ENCODE measurements at places on chromosomes 1 and 21.

DNA sequence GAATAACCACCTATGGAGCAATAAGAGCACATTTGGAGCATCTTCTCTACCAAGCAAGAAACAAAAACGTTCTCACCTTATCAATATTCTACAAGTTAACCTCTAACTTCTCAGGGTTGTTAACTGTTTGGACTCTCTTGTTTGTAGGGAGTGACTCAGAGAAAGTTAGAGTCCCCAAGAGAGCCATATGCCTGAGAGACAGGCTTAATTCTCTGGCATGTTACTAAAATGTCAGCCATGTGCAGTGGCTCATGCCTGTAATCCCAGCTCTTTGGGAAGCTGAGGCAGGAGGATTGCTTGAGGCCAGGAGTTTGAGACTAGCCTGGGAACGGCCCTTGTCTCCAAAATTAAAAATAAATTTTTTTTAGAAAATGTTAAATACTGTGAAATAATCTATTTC lies 4.2 kb upstream of the HENMT1 start:
- DNase-seq: no peak

GRCh38 chr1:206911064-206911663 lies 10.6 kb downstream of the FCMR start:
- DNase-seq: no peak

GRCh38 chr21:15562748-15563147 lies 167.0 kb upstream of the USP25 start:
- no peak for DNase-seq

DNA sequence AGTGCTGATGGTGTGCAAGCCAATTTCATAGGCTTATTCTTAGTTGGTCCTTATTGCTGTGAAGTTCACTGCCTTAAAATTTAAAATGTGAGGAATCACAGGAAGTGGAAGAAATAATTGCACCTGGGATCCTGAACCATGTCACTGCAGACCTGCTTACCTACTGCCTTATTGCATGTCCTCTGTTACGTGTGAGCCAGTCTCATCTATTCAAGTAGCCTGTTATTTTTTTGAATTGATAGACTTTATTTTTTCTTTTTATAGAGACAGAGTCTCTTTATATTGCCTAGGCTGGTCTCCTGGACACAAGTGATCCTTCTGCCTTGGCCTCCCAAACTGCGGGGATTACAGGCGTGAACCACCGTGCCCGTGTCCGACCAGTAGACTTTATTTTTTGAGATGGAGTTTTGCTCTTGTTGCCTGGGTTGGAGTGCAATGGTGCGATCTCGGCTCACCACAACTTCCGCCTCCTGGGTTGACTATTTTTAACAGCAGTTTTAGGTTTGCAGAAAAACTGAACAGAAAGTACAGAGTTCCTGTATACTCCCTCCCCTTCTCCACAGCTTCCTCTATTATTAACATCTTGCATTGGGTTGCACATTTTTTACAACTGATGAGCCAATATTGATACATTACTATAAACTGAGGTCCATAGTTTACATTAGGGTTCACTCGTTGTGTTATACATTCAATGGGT lies 14.0 kb upstream of the DISC1 start:
- no peak for DNase-seq

DNA sequence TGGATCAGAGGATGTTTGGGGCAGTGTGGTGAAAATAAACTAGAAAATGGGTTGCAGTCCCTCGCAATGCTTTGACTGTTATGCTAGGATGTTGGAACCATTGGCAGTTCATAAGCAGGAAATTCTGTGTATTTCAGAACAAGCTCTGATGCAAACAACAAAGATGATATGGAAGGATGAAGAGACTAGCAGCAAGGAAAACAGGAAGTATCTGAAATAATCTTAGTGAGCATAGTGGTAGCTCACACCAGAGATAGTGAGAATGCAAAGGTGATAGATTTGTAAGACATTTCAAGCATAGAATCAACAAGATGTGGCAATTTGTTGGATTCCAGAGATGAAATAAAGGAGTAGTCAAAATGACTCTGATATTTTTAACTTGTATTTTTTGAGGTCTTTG lies 11.1 kb upstream of the RCC1 start:
- DNase-seq: no peak

DNA sequence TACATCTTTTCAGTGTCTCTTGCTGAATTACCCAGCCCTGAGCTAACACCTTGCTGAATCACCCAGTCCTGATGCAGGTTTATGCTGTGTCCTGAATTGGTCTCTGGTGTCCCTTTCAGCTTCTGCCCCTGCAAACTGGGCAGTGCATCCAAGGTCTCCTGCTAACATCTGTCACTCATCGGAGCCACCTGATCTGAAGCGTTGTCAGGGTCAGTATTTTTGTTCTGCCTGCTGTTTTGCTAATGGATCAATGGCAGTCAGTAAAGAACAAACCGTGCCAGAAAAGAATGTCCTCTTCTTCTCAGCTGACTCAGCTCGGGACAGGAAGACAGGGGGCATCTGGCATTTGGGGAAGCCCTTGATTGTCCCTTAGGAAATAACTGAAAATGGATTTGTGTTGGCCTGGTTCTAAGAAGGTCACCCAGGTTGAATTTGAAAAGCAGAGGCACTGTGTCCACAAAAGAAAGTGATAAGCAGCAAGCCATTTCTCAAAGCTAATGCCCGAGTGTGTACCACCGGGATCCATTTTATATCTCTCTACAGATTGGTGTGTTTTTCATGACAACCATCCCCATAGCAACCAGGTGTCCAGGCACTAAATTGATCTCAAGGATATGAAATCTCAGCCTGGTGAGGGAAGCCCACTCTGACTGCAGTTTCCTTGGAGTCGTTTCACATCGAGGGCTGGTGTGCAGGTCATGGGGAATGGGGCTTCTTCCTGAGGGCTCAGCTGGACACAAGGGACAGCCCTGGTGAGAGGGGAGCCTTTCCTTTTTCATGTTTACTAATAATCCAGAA lies 109.7 kb upstream of the IRF2BP2 start:
- no peak for DNase-seq

DNA sequence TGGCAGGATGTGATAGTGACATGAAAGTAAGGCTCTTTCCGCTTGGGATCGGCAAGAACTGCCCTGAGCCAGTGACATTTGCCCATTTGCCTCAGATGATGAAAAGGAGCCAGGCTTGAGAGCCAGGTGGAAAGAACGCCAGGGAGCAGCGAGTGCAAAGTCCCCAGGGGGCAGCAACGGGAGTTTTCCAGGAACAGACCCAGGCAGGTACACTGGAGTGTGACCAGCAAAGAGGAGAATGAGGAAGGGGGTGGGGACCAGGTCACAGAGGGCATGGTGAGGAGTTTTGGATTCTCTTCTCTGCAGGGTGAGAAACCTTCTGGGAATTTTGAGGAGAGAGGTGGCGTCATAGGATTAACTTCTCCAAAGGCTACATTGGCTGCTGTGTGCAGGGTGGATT lies 10.8 kb upstream of the ETS2 start:
- DNase-seq: no peak

DNA sequence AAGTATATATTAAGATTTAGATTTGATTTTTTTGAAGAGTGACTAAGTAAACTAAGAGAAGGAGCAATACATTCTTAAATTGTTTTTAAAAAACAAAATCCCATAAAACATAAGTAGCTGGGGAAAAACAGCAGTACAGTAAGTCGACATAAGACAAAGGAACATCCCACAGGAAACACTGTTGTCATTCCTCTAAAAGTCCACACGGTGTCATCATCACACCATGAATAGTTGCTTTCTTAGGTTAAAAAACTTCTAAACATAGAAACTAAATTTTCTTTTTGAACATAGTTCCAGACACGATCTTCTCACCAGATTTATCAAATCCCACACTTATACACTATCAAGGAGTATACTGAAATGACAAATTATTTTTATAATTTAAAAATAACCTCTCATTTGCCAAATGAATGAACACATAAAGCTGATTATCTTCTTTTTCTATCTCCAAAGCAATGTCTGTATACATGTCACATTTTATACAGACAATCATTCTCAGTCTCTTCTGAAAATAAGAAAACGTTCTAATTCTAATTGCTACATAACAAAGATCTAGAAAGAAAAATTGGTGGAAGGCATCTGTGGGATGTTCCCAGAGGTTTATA lies 15.8 kb downstream of the ODF2L start:
- DNase-seq: no peak

DNA sequence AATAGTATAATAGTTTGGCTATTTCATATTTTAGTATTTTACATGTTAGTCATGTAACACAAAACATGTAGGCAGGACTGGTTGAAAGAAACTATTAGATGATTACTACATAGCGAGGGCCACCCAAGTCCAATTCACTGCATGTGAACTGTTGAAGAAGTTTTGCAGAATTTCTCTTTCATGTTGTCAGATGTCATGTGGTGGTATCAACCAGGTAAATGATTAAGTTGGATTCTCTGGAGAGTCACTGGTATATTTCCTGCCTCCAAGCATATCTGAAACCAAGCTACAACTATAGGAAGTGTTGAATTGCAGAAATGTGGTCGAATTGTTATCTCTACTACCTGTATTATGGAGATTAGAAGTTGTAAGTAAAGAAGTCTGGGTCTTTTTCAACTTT lies 137.8 kb upstream of the DPYD start:
- DNase-seq: no peak

DNA sequence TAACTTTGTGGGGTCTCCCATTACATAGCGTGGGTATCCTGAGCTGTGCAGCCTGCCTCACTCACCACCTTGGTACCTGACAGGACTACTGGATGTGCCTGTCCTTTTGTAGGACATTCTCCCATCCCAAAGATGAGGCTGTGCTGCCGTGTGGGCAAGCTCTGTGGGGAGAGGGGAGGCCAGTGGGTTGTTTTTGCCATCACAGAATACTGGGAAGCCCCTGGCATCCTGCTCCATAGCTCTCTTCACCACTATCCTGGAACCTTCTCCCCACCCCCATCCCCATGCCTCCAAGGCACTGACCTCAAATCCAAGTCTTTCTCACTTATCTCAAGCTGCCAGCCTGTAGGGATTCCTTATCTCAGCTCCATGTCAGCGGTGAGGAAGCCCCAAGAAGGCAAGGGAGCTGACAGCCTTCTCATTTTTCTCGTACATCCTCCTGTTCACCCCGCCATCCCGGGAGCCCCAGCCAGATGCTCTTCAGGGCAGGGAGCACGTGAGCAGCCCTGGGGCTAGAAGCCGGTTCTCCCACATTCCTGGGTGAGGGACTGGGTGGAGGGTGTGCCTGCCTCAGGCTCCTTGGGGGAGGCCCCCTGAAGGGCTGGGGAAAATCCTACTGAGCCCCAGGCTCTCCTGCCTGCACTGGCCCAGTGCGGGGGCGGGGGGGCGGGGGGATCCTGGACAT lies 2.4 kb upstream of the ELF3 start:
- DNase-seq: no peak

GRCh38 chr1:110083866-110084226 lies 13.4 kb upstream of the ALX3 start:
- no peak for DNase-seq

GRCh38 chr1:115641762-115642167 lies at the start of gene VANGL1:
Gene VANGL1 (plus strand): TSS chr1:115641970. CDS start chr1:115651414, 9,444 bp downstream.
- no peak for DNase-seq

- DNase-seq: no peak
Measured at GRCh38 chr1:174190691-174191199, 31.4 kb downstream of the RABGAP1L start.

DNA sequence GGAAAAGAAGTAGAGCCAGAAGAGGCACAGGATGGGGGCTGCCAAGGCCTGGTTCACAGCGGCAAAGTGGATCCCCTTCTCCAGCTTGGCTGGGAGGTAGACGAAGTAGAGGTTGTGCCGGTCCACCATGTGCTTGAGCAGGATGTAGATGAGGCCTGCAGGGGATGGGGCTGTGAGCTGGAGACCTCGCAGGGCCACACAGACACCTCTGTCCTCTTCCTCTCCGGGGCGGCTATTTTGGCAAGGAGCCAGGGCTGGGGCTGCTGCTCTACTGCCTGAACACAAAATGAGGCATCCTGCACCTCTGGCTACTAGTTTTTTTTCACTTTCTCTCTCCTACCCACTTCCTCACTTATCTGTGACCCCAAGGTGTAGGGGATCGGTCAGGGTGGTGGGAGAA lies 32.3 kb downstream of the TMEM63A start:
- no peak for DNase-seq

- no peak for DNase-seq
Measured at GRCh38 chr21:27779606-27780005, 812.7 kb upstream of the ADAMTS5 start.

DNA sequence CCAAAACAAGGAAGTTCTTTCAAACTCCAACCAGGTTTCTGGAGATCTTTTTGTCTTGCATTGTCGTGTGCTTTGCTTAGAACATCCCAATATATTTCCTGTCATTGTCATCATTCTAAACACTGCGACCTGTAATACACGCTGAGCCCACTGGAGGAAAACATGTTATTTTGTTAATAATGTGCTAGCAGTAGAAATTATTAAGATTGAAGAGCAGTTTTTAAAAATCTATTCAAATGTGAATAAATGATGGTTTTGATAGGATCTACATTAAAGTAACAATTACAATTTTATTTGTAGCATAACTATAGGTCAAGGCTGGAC lies 268.5 kb downstream of the PTPRC start:
- no peak for DNase-seq

DNA sequence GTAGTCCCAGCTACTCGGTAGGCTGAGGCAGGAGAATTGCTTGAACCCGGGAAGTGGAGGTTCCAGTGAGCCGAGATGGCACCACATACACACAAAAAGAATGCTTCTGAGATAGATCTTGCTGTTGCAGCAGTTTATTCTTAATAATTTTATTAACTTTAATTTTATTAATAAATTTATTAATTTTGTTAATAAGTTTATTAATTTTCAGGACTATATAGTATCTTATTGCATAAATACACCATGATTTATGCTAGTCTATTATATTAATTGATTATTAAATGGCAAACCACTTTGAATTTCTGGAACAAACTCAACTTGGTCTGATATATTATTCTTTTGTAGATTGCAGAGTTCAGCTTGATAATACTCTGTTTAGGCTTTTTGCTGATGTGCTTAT lies 99.5 kb downstream of the CLIC6 start:
- DNase-seq: no peak

GRCh38 chr1:225871359-225872074 lies 10.7 kb downstream of the TMEM63A start:
- DNase-seq: no peak

DNA sequence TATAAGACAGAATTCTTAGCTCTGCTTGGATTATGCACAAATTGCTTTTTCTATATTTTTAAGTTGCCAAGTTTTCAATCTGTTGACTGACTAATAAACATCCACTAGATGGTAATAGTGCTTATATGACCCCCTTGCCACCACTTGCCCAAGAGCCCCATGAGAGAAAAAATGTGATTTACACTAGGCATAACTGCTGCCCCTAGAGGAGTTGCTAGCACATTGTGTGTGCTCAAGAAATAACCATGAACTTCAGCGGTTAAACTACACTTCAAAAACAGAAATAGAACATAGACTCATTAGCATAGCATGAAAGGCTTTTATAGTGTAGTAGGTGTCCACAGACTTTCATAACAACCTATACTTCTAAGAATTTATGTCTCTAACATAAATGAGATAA lies 61.4 kb downstream of the BRINP3 start:
- DNase-seq: no peak

- DNase-seq: no peak
Measured at GRCh38 chr1:9278116-9278515, 14.6 kb upstream of the SPSB1 start.

GRCh38 chr1:82225421-82226185 lies 424.9 kb downstream of the ADGRL2 start:
- no peak for DNase-seq

- no peak for DNase-seq
Measured at GRCh38 chr1:168626326-168626725, 49.9 kb downstream of the XCL1 start.

GRCh38 chr1:9234223-9235095 lies at the start of gene H6PD:
Gene H6PD (plus strand): TSS chr1:9234774. CDS start chr1:9244935, 10,161 bp downstream.
- peak; percentile 51 for DNase-seq

- DNase-seq: no peak
Measured at GRCh38 chr1:224377676-224378006, 21.0 kb downstream of the CNIH4 start.

Data from activated CD4-positive, alpha-beta T cell treated with anti-CD3 and anti-CD28 coated beads for 1 hour (primary cell).